ENCODE measurements at places on chromosomes 6 and 20.
A peak's percentile ranks its signal among the peaks of the same experiment; 100 is the strongest.

DNA sequence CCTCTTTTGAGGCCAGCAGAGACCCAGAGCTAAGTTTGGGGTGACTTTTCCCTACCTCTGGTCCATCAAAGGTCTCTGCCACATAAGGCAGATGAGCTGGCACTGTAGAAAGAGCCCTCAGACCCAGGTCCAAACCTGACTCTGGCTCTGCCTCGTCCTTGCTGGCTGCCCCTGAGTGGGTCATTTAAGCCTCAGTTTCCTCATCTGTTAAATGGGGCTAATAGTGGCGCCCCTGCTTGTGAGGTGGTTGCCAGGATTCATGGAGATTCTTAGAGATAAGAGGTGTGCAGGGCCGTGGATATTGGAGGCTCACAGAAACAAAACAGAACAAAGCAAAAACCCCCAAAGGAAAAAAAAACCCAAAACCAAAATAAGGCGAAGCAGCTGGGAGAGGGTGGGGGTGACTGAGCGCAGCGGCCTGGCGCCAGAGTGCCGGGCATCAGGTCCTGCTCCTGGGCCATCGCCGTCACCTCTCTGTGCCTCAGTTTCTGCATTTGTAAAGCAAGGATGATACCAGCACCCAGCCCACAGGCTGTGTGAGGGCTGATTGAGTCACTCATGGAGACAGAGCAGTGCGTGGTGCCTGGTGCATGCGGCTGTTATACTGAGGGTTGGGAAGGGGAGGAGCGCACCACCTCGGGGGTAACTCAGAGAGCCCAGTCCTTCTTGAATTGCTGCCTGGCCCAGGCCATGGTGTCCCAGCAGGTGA is 133.8 kb upstream of the PTPN1 start:
- DNase-seq, result no peak

- no peak for DNase-seq
These were observed 759.7 kb downstream of the HDGFL1 start for GRCh38 chr6:23329086-23329485.

DNA sequence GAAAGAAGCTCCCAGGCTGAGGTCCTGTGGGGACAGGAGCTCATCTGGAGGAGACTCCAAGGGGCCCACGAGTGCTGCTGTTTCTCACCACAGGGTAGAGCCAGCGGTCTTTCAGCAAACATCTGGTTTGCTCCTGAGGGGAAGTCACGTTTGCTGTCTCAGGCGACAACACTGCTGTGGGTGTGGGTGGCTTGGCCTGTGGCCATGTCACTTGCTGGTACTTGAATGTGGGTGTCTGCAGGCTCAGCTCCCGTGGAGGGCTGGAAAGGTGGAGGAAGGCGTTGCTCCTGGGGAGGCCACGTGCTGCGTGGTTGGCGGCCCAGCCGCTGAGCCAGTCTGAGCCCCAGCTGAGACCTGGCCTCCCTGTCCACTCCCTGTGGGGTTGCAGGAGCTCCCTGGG is 52.8 kb upstream of the MPC1 start:
- DNase-seq, result peak; percentile 28

GRCh38 chr20:6530779-6531315 is 236.6 kb upstream of the BMP2 start:
- DNase-seq, result no peak

- no peak for DNase-seq
These were observed 95.9 kb upstream of the KCNQ5 start for GRCh38 chr6:72525821-72526510.

- no peak for DNase-seq
These were observed 21.2 kb downstream of the PTPRK start for GRCh38 chr6:128499079-128499731.

DNA sequence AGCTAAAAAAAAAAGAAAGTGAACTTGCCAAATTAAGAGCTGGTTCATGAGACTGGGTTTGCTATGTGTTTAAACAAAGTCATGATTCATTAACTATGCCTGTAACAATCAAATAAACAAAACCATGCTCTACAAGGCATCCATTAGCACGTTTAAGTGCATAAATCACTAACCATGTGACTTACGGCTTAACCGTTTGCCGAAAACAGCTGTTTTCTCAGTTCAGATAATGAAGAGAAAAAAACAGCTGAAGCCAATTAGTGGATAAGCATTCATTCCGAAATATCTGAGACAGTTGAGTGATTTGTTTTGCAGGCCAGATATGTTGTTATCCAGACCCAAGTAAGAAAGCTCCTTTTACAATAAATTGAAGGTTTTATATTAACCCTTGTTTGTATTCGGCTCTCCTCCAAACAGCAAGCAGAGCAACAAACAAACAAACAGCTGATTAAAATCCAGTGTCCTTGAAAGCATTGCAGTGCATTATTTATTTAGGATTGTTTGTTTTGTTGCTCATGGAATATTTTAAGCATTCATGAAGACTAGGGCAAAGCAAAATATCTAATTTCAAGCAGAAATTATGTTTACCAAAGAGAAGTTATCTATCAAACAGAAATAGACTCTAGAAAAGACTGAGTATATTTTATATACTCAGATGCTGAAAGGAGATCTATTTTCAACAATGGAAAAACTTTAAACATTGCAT is 343.5 kb downstream of the RFPL4B start:
- no peak for DNase-seq

GRCh38 chr6:46393940-46394337 is 97.3 kb downstream of the RCAN2 start:
- DNase-seq, result no peak

GRCh38 chr6:11700118-11700718 is 78.4 kb downstream of the ADTRP start:
- no peak for DNase-seq

DNA sequence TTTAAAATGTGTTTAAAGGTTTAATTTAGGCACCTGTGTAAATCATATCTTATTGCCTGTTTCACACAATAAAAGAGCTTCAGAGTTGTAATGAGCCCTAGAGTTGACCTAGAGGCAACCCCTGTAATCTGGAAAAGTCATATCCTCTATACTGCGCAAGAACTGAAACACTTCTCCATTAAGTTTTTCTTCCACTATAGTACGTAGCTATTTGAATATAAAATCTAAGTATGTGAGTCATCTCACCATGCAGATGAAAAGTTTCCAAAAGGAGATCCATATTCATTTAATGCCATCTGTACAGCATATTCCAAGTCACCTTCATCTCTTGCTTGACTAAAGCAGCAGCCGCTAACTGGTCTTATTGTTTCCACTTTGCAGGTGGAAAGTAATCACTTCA is 26.0 kb upstream of the TAAR1 start:
- no peak for DNase-seq

DNA sequence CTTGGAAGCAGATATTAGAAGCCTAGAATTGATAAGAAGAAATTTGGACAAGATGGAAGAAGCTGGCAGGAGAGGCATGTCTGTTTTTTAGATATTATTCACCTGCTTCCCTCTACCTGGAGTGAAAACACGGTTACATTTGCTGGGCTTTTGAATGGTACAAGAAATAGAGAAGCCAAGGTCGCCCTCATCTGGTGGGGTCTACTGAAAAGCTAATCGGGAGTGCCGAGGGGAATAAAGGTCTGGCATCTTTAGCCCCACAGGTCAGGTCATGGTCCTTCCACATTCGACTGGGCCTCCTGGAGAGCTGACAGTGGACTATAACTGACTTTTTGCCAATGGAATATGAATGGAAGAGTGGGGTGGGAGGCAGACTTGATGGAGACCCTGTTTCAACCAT is 4.6 kb upstream of the C2 start:
- DNase-seq, result no peak

- DNase-seq, result no peak
These were observed 253.9 kb downstream of the SLC24A3 start for GRCh38 chr20:19466206-19466928.

GRCh38 chr6:139820210-139820609 is 445.8 kb upstream of the CITED2 start:
- no peak for DNase-seq

GRCh38 chr20:13312300-13312699 is 91.2 kb downstream of the ISM1 start:
- DNase-seq, result no peak

- DNase-seq, result no peak
These were observed 40.7 kb upstream of the PBOV1 start for GRCh38 chr6:138258991-138259390.

DNA sequence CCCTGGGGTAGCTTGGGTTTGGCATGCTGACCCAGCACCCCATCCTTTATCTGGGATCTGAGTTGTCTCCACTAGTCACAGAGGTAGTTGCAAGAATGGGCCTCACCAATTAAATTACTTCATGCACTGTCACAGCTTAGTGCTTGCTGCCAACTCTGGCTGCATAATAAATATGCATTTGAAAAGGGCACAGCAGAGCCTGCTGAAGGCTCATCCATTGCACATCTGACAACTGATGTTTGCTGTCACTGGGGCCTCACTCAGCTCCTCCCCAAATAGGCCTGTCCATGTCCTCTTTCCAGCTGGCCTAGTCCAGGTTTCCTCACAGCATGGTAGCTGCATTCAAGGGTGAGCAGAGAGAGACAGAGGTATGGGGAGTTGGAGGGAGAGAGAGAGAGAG is 13.3 kb upstream of the NXT1 start:
- DNase-seq, result no peak

- DNase-seq, result no peak
These were observed 50.1 kb downstream of the PHF3 start for GRCh38 chr6:63685446-63686379.

GRCh38 chr6:109718991-109719390 is 27.9 kb downstream of the FIG4 start:
- DNase-seq, result no peak

DNA sequence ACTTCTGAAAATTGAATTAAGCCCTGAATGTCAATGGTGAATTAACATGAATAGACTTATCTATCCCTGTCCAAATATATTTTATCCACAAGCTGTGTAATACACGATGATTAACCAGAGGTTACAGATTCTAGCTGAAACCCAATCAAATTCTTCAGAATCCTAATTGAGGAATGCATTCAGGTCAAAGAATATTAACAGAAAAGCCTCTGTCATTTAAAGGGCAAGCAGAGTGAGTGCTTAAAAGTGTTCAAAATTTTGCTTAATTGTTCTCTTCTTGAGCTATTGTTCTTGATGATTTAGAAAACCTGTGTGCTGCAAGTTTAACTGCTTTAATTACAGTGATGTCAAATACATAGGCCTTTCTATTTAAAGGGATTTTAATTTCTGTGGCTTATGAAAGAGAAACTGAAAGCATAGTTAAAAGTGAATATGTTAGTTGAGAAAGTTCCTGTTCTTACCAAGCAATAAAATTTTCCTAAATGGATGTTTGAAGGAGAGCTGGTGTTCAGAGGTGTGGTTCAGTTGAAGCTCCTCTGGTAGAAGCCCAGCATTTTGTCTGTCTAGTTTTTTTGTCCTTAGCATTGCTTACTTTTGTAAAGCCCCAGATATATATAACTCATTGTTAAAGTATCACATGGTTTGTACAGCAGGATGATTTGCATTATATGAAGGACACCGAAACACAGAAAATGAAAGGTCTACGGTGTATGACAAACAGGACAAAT is 466.3 kb upstream of the PLCB4 start:
- DNase-seq, result no peak

- DNase-seq, result no peak
These were observed 111.0 kb downstream of the PLCB4 start for GRCh38 chr20:9179867-9180266.

- DNase-seq, result no peak
These were observed 46.0 kb upstream of the TASP1 start for GRCh38 chr20:13684566-13685222.

Measured in activated CD4-positive, alpha-beta T cell treated with anti-CD3 and anti-CD28 coated beads, Interleukin-2, amount 50 U/mL, for 4 hours (primary cell).